Heart right ventricle (tissue), 16 donors: ENCODE measurements at places on chromosomes 12 and 14. TPM values are rescaled to one million over a fixed set of nuclear protein-coding genes. Genes with fewer than 3 reads are reported as not detected.
A peak's percentile ranks its signal among the peaks of the same experiment; 100 is the strongest.

DNA sequence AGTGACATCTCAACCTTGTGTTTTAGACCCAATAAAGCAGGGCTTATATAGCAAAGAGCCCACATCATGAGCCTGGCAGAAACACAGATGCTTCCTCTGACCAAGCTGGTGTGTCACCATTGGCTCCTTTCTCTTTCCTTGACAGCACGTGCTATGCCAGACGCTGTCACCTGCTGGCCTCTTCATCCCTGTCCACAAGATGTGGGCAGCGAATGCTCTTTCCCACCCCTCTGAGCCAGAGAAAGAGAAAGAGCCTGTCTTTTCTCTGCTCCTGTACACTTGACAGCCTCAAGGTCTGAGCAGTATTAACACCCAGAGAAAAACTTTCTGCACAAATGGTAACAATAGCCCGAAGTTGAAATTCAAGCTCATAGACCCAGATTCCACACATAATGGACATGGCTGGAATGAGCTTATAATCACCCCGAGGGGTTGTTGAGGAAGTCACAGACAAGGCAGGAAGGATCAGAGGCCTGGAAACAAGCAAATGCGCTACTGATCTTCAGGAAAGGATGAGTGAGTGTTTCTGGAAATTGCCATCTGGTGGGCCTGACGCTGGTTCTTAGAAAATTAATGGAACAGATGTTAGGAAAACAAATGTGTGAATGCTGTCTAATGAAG lies 8.9 kb downstream of the TGFB3 start:
- no peak overlapping the region for H3K27ac ChIP-seq
- no peaks in the 10 kb centered on the region for H3K27me3 ChIP-seq
- no peak for DNase-seq
- no peak overlapping the region for H3K4me3 ChIP-seq
- H3K36me3 ChIP-seq: no peaks in the 10 kb centered on the region
- peaks cover 12% of the 10 kb centered on the region for H3K4me1 ChIP-seq

DNA sequence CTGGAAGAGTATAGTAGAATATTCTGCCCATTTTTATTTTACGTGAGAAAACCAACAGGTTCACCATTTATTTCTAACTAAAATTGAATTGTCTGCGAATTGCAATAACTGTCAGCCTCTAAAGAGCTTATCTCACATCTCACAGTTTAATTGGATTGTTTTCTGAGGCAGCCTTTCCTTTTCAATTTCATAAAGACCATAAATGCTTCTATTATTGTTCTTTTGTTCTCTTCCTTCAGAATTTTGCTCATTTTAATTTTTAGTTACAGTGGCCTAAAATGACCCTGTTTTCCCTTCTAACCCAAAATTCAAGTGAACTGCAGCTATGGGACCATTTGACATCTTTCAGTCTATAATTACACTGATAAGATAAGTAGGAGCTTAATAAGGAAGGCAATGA lies 147.6 kb downstream of the KLHL28 start:
- no peaks in the 10 kb centered on the region for H3K36me3 ChIP-seq
- H3K4me1 ChIP-seq: no peaks in the 10 kb centered on the region
- H3K27ac ChIP-seq: no peak overlapping the region
- no peak for DNase-seq
- no peak overlapping the region for H3K4me3 ChIP-seq

GRCh38 chr12:123142921-123143735 lies 7.8 kb downstream of the PITPNM2 start:
- no peaks in the 10 kb centered on the region for H3K36me3 ChIP-seq
- no peak for DNase-seq
- H3K4me3 ChIP-seq: no peak overlapping the region
- H3K4me1 ChIP-seq: peaks cover 51% of the 10 kb centered on the region
- H3K27me3 ChIP-seq: no peaks in the 10 kb centered on the region
- peak overlapping the region; percentile 73 for H3K27ac ChIP-seq

GRCh38 chr12:91400271-91400670 lies 217.7 kb upstream of the DCN start:
- H3K4me1 ChIP-seq: no peaks in the 10 kb centered on the region
- H3K4me3 ChIP-seq: no peak overlapping the region
- H3K27me3 ChIP-seq: no peaks in the 10 kb centered on the region
- no peak overlapping the region for H3K27ac ChIP-seq

DNA sequence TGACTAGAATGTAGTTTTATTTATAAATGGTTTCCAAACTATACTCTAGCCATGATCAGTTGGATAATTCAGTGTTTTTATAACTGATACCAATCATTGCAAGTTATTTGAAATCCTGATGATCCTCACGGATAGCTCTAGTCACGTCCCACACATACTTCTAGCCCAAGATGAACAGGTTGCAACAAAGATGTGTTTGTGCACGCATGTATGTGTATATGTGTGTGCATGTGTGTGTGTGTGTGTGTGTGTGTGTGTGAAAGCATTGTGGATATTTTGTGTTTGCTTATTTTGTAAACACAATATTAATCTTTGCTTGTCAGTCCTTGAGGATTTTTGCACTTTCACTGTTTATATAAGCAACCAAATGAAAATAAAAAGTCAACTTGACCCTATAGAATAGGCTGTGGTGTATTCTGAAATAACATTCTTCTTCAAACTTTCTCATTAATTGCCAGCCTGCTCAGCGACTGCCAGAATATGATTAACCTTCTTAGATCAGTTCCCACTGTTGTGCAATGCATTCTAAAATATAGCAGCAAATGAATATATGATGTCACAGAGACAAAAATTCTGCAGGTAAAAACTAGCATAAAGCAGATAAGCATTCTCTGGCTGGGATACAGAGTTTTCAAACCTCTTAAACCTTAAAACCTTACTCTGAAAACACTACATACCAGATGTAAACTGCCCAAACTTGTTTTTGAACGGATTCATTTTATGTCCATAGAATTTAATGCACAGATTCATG lies 48.8 kb upstream of the HIF1A start:
- no peak overlapping the region for H3K4me3 ChIP-seq
- no peaks in the 10 kb centered on the region for H3K27me3 ChIP-seq
- H3K27ac ChIP-seq: no peak overlapping the region
- H3K4me1 ChIP-seq: no peaks in the 10 kb centered on the region
- no peaks in the 10 kb centered on the region for H3K36me3 ChIP-seq

DNA sequence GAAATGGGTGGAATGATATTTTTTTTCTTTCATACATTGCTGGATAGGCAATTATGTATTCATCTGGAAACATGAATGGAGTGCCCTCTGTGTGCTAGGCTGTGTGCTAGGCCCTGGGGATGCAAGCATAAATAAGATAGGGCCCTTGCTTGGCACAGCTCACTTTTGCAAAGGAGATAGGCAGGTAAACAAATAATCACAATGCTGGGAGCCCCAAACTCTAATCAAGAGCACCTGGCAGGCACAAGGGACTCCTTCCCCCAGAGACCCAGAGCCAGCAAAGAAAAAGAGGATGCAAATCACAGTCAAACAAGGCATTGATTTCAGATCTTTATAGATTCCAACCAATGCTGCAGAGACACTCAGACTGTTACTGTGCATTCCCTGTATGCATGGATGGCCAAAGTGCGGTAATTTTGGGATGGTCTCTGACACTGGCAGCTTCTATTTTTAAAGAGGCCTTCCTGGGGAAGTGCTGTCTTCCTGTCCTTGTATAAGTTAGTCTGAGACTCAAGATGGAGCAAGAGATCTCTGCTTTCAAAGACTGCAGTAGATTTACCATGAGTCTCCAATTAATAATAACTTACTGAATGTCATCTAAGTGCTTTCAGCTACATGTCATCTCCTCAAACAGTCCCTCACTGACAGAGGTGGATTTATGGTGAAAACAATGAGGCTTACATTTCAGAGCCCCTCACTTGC lies 45.1 kb upstream of the CPM start:
- no peak for DNase-seq
- no peaks in the 10 kb centered on the region for H3K27me3 ChIP-seq
- no peaks in the 10 kb centered on the region for H3K36me3 ChIP-seq
- H3K4me3 ChIP-seq: no peak overlapping the region

DNA sequence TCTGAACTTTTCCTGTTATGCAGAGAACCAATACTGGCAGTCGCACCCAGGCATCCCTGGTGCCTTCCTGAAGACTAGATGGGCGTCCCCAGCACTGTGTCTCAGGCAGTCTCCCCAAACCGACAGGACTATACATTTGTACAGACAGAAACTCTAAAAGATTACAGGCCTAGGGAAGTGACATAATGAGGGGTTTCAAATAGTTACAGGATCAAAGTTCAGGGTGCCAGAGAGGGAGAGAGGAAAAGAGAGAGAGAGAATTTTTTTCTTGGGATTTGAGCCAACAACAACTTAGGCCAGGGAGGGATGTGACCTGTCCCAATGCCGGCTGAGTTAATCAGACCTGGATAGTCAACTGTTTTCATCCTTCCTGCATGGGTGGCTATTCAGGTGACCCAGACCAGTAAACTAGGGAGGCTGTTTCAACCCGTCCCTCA lies 9.3 kb upstream of the GMFB start:
- H3K27ac ChIP-seq: no peak overlapping the region
- H3K27me3 ChIP-seq: no peaks in the 10 kb centered on the region
- H3K36me3 ChIP-seq: no peaks in the 10 kb centered on the region
- DNase-seq: no peak
- H3K4me1 ChIP-seq: peaks cover 26% of the 10 kb centered on the region

- DNase-seq: no peak
- no peaks in the 10 kb centered on the region for H3K36me3 ChIP-seq
- peaks cover 7% of the 10 kb centered on the region for H3K27me3 ChIP-seq
Observed at GRCh38 chr12:127773520-127773919, 493.4 kb upstream of the TMEM132C start.

DNA sequence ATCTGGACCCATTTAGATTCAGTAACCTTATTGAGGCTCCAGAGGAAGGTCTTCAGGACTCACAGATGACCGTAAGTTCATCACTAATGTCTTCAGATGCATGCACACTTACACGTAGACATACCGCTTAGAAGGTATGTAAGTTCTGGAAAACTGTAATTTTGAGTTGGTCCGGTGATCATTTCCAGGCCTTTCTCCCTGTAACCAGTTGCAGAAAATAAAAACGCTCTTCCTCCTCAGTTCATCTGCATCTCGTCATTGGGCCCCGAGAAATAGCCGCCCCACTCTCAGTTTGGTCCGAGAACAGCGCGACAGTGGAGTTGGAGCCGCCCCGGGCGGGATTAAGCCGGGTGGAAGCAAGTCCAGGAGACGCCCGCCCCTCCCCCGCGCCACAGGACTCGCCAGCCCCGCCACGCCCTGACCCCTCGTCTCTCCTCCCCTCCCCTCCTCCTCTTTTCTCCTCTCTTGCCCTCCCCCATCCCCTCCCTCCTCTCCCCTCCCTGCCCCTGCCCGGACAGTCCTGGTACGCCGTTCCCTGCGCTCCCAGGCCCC lies 83.7 kb downstream of the TNFAIP2 start:
- no peaks in the 10 kb centered on the region for H3K36me3 ChIP-seq
- H3K4me1 ChIP-seq: peaks cover 11% of the 10 kb centered on the region
- peaks cover 31% of the 10 kb centered on the region for H3K27me3 ChIP-seq
- peak; percentile 83 for DNase-seq
- peak overlapping the region; percentile 58 for H3K4me3 ChIP-seq

DNA sequence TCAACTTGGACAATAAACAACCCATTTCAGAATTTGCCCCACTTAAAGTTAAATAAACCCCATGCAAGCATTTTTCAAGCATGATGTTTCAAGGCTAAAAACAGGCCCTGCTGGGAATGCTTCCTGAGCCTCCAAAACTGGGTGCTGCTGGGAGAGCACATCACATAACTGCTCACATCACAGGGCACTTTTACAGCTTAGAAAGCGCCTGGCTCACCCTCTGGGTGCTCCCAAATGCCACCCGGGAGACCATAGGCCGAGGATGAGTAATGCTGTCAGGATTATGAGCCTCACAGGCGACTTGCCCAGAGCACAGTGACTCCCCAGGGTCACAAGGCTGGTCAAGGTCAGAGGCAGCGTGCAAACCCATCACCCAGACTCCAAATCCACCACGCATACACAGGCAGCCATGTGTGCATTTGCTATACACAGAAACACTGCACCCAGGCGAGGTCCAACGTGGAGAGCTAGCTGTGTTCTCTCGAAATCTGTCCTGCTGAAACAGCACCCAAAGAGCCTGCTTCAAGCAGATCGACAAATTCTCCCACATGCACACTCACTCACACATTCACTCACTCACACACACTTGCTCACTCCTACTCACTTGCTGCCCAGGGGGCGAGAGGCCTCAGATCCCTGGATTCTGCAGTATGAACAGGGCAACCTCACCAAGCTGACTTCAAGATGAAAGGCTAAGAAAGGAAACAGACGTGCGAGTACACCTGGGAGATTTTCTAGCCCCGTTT lies 58.7 kb downstream of the ITPK1 start:
- peak overlapping the region; percentile 67 for H3K27ac ChIP-seq
- H3K4me3 ChIP-seq: no peak overlapping the region
- H3K36me3 ChIP-seq: no peaks in the 10 kb centered on the region
- H3K4me1 ChIP-seq: peaks cover 53% of the 10 kb centered on the region
- no peak for DNase-seq

The GPR135 gene
- polyA plus RNA-seq: 1.0 TPM

The CD27 gene
- polyA plus RNA-seq: 0.28 TPM

The LTB4R2 gene
- polyA plus RNA-seq: 0.90 TPM

The HOXC9 gene
- polyA plus RNA-seq: not detected

The MMP19 gene
- polyA plus RNA-seq: 6.0 TPM

The ZFYVE26 gene
- 5.6 TPM for polyA plus RNA-seq
